ENCODE measurements at places on chromosomes 1 and 21.

DNA sequence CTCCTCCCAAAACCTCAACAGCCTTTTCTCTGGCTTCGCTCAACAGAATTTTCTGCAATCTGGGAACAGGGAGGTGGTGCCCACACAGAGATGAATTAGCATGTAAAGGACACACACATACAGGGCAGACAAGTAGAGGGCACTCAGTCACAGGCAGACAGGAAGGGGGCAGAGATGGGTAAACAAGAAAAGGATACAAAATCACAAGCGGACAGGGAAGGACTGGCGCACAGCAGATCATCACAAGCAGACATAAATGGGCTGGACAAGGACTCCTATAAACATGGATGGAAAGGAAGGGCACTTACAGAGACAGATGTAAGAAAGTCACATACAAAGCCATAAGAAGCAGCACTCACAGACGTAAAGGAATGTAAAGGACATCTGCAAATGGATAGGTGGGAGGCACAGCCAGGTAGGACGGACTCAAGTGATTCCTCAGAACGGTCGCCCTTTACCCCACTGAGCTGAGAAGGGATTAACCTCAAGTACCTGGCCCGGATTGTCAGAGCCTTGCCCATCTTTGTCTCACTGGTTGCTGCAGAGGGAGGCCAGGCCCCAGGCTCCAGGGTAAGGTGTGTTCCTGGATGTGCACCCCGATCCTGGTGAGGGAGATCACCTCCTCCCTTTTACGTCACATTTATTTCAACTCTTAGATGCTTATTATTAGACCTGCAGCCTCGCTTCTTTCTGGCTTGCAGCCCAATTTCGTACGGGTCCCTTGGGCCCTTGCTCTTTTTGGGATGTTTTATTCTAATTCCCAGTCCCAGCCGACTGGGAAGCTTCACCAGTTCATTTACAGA is 836 bp upstream of the PRCC start:
- no peak for DNase-seq

DNA sequence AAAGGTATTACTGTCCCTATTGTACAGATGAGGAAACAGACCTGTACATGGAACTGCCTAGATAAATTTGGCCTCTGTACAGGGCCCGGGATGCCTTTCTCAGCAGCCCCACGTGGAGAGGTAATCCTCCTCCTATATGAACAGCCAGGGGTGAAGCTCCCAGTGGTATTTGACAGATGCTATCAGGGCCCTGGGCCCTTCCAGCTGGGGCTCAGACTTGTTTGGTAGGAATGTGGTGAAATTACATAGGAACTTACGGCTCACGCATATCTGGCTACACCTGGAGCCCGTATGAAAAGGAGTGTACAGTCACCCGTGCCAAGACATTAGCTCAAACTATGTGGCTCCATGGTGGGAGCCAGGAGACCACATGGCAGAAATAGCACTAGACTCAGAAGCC is 24.8 kb upstream of the TCEA3 start:
- DNase-seq = no peak

- no peak for DNase-seq
Observed at GRCh38 chr1:47405697-47406096, 10.4 kb upstream of the FOXE3 start.

DNA sequence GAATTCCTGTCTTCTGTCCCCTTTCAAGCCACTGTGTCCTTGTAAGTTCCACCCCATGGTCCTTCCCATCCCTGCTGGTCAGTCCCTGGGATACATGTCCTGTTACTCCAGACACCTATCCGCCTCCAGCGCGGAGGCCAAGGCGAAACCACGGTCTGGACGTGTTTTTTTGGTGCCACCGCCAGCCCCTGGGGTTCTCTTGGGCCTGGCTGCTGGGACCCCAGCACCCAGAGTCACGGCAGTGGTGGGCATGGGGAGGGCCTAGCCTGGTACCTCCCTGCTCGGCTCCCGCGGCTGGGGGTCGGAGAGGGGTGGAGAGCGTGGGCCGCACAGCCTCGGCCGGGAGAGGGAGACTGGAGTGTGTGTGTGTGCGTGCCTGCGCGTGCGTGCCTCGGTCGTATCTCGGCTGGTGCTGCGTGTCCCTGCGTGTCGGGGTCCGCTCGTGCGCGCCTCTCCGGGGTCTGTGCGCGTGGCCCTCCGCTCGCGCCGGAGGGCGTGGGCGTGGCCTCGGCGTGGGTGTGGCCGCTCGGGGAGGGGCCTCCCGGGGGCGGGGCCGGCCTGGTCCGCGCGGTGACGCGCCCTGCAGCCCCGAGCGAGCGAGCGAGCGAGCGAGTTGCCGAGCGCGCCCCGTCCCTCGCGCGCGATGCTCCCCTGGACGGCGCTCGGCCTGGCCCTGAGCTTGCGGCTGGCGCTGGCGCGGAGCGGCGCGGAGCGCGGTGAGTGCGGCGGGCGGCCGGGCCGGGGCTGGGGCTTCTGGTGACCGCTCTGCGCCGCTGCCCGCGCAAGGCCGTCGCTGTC is at the start of gene VWA1:
TSS of gene VWA1 (plus strand) at position 585 of the 798 bp plus-strand sequence. CDS start at position 644, 59 bp downstream.
- DNase-seq = no peak

- DNase-seq = no peak
Observed at GRCh38 chr1:25447547-25447946, 16.9 kb downstream of the MACO1 start.

- peak; percentile 79 for DNase-seq
Observed at GRCh38 chr1:216903382-216903740, 180.1 kb upstream of the ESRRG start.

DNA sequence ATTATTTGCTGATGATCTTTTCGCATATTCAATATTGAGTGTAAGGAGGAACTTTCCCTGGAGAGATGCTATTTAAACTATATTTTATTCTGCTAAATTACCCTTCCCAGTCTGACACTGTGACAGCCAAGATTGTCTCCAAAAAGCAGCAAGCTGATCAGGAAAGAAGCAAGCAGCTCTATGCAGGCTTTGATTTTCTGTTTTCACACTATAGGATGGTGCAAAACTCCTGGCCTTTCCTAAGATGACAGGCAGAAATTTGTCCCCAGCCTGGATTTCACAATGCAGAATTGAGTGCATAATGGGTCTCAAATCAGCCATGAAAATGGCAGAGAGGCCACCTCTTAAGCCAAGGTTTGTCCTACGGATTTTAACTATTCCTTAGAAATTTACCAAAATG is 1.1 kb downstream of the SGIP1 start:
- DNase-seq = no peak

GRCh38 chr21:45410865-45411809 is 6.2 kb downstream of the COL18A1 start:
- no peak for DNase-seq

DNA sequence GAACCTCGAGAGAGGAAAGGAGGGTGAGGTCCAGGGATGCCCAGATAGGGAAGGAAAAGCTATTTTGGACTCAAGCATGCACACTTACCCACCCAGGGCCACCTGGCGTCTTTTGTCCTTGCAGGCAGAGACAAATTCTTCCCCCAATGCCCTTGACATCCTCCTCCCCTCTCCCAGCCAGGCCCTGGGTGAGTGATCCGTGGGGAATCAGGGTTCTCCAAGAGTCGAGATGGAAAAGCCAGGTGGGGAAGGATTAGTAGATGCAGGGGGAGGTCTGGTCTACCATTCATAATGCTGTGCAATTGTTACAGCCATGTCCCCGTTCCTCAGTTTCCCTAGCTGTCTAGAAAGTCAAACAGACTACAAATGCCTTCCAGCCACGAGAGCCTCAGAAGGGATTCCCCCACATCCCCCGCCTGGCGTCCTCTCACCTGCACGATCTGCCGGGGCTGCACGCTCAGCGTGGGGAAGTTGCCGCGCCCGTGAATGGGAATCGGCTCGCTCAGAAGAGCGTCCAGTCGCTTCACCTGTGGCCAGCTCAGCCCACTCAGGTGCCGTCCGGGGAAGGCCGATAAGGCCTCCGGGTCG is 580 bp downstream of the TENT5B start:
- DNase-seq = no peak

- no peak for DNase-seq
Observed at GRCh38 chr21:20856926-20857325, 141.3 kb upstream of the NCAM2 start.

GRCh38 chr1:2451741-2452140 is 24.3 kb upstream of the PLCH2 start:
- DNase-seq = peak; percentile 30
